Fibroblast of skin of scalp (primary cell): ENCODE measurements at places on chromosomes 1 and 21.

GRCh38 chr1:153348511-153349362, at the start of gene PGLYRP4:
PGLYRP4 (minus strand) TSS chr1:153348841; CDS start chr1:153347932, 909 bp downstream.
- DNase-seq = no peak

DNA sequence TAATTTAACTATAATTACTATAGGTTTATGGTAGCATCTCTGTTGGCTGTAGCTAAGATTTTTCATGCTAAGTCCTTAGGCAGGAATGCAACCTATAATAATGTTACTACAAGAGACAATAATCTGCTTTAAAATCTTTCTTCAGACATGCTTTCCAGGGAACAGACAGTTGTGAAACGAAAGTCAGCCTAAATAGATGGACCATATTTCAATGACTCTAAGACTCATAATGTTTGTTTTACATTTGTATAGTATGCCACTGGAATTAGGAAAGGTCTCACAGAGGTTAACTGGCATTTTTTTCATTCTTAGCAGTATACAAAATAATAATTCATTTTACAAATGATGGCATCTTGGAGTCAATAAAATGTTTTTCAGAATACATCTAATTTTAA, 8.1 kb downstream of the RERE start:
- DNase-seq = peak; percentile 48

GRCh38 chr1:225596736-225597135, 56.2 kb downstream of the ENAH start:
- DNase-seq = no peak

DNA sequence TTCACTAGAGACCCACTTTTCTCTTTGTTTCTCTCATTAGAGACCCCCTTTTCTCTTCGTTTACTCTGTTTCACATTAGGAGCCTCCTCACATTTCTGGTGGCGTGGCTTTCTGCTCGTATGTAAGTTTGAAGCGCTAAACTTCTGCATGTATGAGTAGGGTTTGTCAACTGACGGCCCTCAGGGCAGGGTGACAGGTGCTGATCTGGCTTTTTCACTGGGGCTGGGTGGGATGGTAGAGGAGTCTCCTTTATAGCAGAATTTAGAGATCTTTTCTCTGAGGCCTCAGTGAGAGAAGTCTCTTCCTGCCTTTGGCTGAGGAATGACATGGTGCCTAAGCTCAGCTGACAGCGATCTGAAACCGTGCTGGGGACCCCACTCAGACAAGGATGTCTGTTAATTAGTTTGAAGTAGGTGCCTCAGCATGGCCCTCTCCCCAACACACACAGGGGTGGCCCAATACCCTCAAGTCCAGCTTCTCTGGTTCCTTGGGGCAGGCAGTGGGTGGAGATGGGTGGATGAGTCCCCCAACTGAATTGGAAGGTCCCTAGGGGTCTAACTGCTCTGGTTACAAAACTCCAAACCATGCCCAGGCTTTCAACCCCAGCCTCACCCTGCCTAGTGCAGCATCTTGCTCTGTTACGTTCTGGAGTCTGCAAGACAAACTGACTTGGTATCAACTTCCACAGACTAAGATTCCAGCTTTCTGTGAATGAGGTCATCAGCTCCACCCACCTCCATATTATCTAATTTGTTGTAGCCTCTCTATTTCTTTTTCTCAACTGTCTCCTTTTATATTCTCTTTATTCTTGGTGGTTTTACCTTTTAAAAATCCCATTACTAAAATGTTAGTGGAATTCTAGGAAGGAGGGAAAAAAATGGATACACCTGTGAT, 3.2 kb downstream of the SLC1A7 start:
- DNase-seq = no peak

DNA sequence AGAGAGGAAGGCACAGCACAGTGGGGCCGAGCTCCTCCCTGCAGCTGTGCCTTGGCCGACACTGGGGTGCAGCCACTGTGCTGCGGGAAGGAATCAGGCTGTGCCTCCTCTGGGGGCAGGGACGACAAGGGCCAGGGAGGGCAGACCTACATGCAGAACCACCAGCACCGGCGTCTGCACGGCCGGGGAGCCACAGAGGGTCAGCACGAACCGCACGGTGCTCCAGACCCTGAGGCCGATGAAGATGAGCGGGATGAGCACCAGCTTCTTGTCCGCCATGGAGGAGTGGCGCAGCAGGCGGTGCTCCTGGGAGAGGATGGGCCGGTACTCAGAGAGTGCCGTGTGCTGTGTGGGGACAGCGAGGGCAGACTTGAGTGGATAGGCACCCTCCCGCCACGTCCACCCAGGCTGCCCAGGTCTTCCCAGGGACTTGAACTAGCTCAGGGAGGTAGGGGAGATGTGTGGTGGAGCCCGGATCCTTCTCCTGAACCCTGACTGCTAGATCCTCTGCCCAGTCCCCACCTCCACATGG, 23.5 kb downstream of the GPR157 start:
- DNase-seq = no peak

DNA sequence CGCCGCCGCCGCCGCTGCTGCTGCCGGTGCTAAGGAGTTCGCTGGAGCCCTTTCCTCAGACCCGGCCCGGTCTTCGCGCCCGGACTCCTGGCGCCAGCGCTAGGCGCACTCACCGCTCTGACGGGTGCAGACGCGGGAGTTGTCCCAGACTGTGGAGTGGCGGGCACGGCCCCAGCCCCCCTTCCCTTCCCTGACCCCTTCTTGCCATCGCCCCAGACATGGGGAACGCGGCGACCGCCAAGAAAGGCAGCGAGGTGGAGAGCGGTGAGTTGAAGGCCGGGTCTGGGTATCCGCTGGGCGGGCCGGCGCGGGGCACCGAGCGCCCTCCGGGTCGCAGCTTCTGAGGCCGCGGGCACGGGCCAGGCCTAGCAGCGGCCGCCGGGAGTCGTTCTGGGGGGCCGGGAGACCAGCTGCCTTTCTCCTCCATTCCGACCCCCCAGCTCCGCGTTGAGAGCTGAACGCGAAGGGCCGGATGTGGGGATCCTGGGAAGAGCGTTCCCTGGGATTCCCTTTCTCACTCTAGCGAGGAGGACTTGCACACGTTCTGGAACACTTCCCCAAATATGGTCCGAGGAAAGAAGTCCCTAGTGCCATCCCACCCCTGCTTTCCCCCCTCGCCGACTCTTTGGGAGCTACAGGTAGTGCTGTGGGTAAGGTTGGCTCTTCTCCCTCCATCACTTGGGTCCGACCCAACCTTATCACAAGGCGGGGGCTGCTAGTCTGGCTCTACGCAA, 65.8 kb upstream of the PRKACB start:
- peak; percentile 41 for DNase-seq

DNA sequence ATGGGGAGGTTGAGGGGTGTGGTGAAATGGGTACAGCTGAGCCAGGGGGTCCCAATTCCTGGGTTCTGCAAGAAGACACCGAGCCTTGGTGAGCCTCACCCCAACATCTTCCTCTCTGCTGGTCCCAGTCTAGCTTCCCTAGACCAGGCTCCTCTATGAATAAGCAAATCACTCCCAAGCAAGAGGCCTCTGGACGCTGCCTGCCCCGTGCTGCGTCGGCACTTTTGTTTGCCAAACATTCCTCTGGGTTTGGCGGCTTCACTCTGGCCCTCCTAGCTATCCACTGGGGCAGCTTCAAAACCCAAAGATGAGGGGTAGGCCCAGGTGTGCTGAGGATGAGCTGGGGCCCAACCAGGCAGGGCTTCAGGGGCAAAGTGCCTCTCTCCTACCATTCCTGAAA, 137.1 kb upstream of the CD34 start:
- no peak for DNase-seq

- DNase-seq = no peak
Measured at GRCh38 chr1:168893359-168893801, 164.4 kb upstream of the DPT start.

- DNase-seq = peak; percentile 40
Measured at GRCh38 chr21:34282223-34282622, 81.6 kb upstream of the KCNE2 start.

DNA sequence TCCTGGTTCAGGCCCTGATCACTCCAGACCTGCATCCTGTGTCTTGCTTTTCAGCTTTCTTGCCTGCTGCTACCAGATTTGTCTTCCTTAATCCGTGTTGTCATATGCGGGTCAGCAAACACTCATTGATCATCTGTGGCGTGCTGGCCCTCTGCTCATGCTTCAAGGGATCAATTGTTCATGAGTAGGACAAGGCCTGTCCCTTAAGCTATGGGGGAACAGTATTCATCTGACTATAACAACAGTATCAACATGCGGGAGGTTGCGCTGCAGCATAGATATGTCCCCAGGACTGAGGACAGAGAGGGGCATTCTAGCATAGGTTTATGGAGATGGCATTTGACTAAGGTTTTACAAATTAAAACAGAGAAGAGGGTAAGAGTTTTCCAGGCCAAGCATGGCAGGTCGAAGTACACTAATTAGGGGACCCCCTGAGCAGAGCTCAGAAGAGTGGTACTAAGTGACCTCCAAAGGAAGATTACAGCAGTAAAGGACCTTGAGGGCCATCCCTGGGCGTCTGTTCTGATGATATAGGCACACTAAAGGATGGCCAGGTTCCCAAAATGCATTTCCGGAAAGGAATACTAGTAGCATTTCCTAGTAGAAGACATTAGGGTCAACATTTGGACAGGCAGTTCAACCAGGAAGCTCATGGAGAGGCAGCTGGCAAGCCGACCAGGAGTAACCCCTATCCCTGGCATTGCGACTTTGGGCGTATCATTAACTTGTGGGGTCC, 811 bp upstream of the ZNF672 start:
- no peak for DNase-seq

DNA sequence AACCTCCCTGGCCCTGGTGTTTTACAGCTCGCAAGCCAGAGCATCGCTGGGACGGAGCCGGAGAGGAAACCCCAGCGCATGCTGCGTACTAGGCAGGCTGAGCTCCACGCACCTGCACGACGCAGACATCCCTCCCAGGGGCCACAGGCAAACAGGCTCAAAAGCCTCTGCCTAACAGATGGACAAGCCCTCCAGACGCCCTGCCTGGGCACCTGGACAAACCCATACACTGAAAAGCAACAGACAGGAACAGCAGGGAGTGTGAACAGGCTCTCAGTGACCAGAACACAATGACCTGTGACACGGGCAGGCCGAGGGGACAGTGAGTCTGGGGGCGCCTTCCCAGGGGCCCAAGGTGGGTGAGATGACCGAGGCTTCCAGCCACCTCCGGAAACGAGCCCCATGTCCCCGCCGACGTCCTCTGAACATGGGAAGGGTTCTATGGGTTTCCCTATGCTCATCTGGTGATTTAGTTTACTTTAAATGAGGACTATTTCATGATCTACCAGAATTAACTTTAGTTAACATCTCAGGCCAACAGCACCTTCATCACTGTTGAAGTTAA, 40.3 kb downstream of the NPHP4 start:
- no peak for DNase-seq

DNA sequence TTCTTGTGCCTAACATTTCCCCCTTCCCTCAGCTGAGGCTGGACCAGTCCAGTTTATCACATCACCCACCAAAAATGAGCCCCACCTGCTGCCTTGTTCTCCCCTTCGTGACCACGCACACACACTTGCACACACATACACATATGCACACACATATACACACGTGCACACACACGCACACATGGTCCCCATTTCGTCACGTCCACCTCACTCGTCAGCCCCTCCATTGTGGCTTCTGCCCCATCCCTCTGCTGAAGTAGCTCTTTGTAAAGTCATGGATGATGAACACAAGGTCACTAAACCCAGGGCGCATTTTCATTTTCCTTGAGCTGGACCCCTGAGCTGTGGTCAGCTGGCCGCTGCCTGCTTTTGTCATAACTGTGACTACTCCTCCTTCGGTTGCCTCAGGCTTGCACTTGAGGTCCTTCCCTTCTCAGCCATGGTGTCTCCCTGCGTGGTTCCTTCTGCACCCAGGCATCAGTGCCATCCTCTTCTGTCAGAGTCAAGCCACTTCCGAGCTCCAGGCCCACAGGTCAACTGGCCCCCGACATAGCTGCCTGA, 93.8 kb downstream of the SYT2 start:
- DNase-seq = no peak

- DNase-seq = peak; percentile 61
Measured at GRCh38 chr1:161367684-161368400, at the start of gene CFAP126. CFAP126 (minus strand) TSS chr1:161367876; CDS start chr1:161367868, 8 bp downstream.

DNA sequence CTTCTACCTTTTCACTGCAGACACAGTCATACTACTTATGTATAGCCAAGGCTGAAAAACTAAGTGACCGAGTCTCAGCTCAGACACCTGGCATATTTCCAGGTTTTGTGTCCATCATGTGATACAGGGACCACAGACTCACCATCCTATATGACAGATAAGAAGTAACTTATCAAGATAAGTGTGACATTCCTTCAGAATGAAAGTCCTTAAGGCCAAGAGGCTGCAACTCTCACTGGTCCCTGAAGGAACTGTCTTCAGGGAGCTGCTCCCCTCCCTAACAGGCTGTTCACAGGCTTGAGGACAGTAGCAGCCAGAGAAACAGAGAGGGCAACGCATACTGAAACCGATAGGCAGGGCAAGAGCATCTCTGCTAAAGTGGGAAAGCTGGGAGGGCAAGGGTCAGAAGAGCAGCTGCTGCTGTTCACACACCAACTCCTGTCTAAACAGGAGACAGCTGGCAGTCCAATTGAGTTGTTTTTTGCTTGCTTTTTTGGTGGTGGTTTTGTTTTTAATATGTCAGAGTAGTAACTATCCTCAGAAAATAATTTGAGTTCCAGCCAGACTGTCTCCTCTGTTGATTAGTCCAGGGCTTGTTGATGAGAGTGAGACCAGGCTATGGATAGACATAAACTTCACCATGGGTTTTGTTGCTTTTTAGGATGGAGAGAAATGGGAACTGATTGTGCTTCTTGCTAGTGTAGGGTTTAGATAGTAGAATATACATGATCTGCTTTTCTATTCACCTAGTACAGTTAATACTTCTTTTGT, 67.7 kb downstream of the MACF1 start:
- DNase-seq = no peak

- DNase-seq = peak; percentile 95
Measured at GRCh38 chr1:38235705-38236104, 189.1 kb upstream of the POU3F1 start.

DNA sequence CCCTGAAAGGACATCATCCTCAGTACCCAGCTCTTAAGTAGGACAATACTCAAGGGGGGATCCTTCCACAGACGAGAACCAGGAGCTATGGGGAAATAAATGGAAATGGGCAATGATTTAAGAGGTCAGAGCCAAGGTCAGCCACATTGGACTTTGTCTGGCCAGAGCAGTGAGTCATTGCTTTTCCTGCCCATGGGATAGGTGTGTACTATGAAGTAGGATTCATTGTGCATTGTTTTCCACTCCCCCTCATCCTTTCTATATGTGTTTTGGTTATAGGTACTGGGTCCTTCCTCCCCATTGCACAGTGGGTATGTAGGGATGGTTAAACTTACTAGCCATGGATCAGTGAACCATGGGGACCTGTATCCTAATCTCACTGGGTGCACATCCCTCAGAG, 328.9 kb upstream of the USP25 start:
- no peak for DNase-seq

GRCh38 chr1:154344977-154345837, 19.9 kb downstream of the ATP8B2 start:
- peak; percentile 54 for DNase-seq

- DNase-seq = peak; percentile 47
Measured at GRCh38 chr1:31799196-31799894, 16.5 kb downstream of the SPOCD1 start.
